Activated T-helper 1 cell treated with anti-CD3 and anti-CD28 coated beads, Interleukin-12 subunit alpha, Interleukin-12 subunit beta, Interleukin-2, Interleukin-4 antibody, amounts not matched to agents 30 ng/mL and 10 ng/mL and 1 ng/mL, durations not matched to agents 14 hours and 24 hours and 36 hours (primary cell): ENCODE measurements at places on chromosomes 4 and X. TPM values are rescaled to one million over a fixed set of nuclear protein-coding genes. Genes with fewer than 3 reads are reported as not detected.
A peak's percentile ranks its signal among the peaks of the same experiment; 100 is the strongest.

CXorf65 gene
- total RNA-seq = 17.1 and 21.2 TPM in 2 replicates

GRCh38 chrX:154083126-154083517 lies 14.4 kb downstream of the MECP2 start:
- DNase-seq = no peak

DNA sequence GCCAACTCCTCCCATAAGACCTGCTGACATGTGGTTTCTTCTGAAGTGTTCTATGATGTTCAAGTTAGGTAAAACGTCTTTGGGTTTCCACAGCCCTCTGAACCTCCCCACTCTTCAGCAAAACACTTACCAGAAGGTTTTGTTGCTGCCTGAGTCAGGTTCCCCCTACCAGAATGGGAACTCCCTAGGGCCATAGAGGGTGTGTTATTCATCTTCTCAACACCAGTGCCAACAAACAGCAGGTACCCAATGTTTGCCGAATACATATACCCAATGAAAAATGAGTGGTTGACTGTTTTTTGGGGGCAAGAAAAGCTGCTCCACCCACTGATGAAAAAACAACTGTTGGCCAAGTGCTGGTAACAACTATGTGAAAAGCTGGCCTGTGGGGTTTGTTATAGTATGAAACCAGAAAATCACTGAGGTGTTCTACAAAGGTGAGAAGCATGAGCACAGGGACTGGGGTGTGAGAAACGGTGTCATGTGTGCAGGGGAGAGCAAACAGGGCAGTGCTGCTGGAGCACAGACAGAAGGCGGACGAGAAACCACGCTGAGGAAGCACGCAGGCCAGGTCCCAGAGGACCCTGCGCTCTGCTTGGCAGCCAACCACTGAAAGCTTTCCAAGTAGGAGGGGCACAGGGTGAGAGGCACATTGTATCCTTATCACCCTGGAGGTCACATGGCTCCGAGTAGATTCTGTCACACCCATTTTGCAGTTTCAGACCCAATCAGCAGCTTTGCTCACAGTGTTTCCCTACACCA lies 28.8 kb downstream of the ATP8A1 start:
- DNase-seq = peak; percentile 19

SSX2 gene
- total RNA-seq = not detected in 2 replicates

GRCh38 chr4:150280081-150280895 lies 202.0 kb downstream of the DCLK2 start:
- no peak for DNase-seq

GRCh38 chr4:130146773-130147172 lies 1050.8 kb downstream of the C4orf33 start:
- no peak for DNase-seq

DNA sequence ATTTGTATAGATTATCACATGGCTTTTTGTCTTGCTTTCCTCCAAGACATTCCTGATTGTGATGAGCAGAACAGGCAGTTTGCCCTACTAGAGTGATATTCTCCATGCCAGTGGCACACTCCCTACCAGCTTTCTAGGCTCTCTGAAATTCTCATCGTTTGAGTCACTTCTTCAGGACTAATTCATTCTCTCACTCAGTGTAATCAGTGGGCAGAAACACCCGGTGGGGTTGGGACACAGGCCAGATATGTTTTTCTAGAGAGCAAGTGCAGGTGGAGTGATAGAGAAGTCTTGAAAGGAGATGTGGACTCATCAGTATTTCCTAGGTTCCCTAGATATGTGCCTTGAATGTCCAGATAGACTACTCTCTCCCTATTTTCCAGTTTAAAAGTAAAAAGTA lies 13.1 kb downstream of the RAB33A start:
- DNase-seq = no peak
